ENCODE measurements at places on chromosomes 3 and 15. TPM values are rescaled to one million over a fixed set of nuclear protein-coding genes. Genes with fewer than 3 reads are reported as not detected.

The SLC22A13 gene
- total RNA-seq: 0.09 TPM

The SKOR1 gene
- 0.14 TPM for total RNA-seq

The BFSP2 gene
- 3.6 TPM for total RNA-seq

The SLC30A4 gene
- 1.2 TPM for total RNA-seq

The ATP13A4 gene
- total RNA-seq: 0.80 TPM
